ENCODE measurements at places on chromosomes 16 and 17.

- DNase-seq, result no peak
Observed at GRCh38 chr16:11386791-11387546, 41.7 kb downstream of the RMI2 start.

GRCh38 chr17:66767154-66767933, 67.6 kb upstream of the CACNG5 start:
- no peak for DNase-seq

GRCh38 chr16:15856901-15857698, at the start of gene MYH11:
TSS of gene MYH11 (minus strand) at chr16:15857028. CDS start at chr16:15838252, 18,776 bp downstream.
- no peak for DNase-seq

DNA sequence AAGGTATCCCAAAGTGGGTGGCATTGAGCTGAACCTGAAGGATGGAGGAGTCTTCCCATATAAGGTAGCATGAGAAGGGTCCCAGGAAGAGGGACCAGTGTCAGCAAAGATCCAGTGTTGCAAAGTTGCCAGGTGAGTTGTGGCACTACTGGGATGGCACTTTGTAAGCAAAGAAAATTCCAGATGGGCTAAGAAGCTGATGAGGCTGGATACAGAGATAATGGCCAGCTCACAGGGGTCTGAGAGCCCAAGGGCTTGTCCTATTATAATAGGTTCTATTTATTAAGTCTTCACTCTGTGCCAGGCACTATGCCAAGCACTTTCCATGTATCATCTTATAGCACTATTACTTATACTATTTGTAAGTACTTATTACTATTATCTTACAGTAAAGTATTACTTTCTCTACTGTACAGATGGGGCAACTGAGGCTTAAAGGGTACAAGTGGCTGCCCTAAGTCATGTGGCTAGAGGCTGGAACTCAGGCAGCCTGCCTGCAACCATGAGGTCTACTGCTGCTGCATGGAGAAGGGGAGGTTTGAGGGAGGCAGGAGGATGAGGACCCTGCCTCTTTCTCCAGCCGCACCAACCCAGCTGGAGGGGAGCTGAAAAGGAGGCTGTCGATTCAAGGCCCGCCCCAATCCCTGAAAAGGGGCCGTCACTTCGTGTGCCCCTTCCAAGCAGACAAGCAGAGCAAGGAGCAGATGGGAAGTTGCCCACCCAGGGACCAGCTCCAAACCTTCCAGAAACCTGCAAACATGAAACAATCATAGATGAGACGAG, 86.5 kb downstream of the C16orf78 start:
- no peak for DNase-seq

- no peak for DNase-seq
Observed at GRCh38 chr16:6947291-6947690, 385.4 kb upstream of the RBFOX1 start.

GRCh38 chr16:81774348-81774747, 4.7 kb upstream of the PLCG2 start:
- DNase-seq, result no peak

GRCh38 chr16:68480084-68480995, 32.0 kb upstream of the SMPD3 start:
- no peak for DNase-seq

DNA sequence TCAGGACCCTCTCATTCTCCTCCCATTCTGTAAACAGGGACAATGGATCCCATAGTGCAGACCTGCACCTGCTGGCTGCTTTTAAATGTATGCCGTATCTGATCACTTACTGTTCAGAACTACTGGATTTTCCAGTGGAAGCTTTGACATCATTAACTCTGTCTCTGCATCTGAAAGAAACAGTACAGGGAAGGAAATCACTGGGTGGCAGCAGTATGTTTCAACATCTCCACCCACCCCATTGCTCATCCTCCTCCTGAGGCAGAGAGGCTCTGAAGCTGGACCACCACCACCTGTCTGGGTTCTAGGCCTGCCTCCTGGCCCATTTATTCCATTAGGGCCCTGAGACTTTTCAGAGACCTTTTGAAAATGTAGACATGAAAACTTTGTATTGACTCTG, 2.6 kb downstream of the CCL15 start:
- DNase-seq, result no peak

- DNase-seq, result no peak
Observed at GRCh38 chr16:78813661-78814311, 714.3 kb downstream of the WWOX start.

GRCh38 chr16:85592700-85593493, 20.2 kb upstream of the GSE1 start:
- DNase-seq, result no peak

GRCh38 chr17:22265807-22266206, 573.5 kb downstream of the KCNJ18 start:
- DNase-seq, result no peak

DNA sequence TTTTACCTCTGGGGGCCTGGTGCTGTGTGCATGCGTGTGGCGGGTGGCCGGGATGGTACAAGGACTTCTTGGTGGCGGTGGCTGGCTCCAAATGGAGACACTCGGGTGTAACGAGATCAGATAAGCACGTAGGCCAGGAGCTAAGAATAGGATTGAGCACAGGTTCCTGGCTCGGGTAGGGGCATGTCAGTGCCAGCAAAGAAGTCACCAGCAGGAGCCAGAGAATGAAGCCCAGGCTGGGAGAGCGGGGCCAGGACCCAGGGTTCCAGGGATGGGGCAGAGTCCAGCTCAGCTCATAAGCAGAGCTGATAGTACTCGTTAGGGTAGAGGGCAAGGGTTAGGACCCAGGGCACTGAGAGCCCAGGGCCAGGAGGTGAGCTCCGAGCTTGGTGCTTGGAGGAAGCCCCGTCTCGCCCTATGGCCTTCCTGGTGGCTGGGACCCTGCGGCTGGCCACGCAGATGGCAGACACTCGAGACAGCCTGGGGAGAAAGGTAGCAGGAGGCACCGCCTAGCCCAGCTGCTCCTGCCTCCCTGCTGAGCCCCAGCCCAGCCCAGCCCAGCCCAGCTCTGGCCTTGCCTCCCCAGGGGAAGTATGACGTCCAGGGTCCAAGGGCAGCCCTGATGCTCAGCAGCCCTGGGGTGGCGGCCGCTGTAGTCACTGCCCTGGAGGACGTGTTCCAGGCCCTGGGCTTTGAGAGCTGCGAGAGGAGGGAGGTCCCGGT, 8.9 kb downstream of the ZNF213 start:
- no peak for DNase-seq

GRCh38 chr16:84759906-84760305, 59.9 kb upstream of the CRISPLD2 start:
- no peak for DNase-seq

DNA sequence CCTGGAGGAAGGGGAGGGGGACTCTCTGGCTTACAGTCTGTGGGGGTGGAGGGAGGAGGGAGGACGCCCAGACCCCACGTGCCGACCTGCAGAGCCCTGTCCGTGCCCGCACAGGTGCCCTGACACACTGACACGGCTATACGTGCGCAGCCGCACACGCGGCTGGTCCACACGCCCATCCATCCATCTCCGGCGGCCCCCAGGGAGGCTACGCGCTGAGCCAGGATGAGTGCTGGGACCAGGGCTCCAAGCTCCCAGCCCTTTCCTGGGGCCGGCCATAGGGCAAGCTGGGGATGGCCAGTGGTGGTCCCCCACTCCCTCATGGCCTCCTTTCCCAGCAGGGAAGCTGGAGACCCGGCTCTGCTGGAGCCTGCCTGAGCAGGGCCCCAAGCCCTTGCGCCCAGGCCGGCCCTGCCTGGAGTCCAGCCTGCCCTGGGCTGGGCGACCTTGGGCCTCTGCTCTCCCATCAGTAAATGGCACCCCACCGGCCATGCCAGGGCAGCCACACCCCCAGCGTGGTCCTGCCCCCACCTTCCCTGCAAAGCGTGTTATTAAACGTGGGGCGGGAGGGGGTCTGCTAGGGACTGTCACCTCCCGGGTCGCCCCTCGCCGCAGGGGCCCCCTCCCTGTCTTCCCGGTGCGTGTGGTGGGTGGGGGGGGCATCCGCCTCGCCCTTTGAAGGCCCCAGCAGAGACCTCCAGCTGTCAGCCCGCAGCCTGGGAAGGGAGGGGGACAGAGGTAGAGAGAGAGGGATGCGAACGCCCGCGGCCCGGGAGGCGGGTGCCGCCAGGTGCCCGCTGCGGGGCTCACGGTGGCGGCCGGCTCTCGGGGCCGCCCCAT, 863 bp downstream of the CASKIN1 start:
- no peak for DNase-seq

- DNase-seq, result no peak
Observed at GRCh38 chr16:74605746-74606520, 981 bp downstream of the GLG1 start.

GRCh38 chr16:11417487-11417886, 72.2 kb downstream of the RMI2 start:
- no peak for DNase-seq

GRCh38 chr17:76145231-76146052, 4.4 kb upstream of the FOXJ1 start:
- DNase-seq, result no peak

- DNase-seq, result no peak
Observed at GRCh38 chr16:14420721-14421488, 209.2 kb downstream of the PARN start.

DNA sequence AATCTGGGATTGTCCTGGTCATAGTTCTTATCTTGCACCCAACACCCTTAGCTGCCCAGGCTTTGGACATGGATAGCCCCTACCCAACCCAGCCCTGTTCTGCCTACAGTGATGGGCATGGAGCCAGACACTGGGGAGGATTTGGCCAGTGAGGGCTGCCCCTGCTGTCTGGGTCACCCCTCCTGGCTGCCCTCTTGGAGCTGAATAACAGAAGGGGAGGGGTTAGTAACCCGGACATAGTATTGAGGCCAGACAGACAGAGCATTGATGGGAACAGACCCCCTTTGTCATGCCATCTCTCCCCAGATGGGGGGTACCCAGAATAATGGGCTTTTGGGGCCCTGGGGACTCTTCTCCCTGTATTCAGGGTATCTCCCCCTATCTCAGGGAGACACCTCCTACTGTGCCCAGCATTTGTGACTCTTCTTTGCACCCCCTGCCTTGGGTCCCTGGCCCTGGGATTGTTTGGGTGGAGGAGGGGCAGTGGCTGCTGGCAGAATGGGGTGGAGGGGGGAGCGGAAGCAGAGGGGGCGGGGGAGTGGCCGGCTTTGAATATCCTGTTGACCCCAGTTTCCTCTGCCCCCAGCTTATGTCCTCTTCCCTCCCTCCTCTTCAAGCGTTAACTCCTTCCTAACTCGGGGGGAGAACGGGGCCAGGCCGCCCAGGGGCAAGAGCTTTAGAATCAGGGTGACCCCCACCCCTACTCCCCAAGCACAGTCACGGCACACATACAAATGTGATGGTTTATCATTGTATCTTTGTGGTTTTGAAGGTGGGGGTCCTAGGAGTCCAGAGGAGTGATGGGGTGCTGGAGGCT, 17.0 kb downstream of the GJD3 start:
- no peak for DNase-seq

DNA sequence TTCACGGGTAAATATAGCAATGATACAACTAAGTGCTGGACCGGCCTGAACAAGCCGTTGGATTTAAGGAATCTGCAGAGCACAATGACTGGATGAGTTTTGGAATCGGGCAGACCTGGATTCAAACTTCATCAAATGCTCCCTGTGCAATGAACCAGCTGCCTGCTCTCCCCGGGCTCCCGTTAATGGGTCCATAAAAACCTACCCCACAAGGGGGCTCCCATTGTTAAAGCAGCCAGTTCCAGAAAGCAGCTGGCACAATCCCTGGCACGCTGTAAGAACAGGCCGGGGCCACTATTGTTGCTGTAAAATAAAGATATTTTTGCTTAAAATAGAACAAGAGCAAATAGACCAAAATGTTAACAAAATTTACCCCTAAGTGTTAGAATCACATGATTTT, 131.9 kb downstream of the C16orf95 start:
- no peak for DNase-seq

DNA sequence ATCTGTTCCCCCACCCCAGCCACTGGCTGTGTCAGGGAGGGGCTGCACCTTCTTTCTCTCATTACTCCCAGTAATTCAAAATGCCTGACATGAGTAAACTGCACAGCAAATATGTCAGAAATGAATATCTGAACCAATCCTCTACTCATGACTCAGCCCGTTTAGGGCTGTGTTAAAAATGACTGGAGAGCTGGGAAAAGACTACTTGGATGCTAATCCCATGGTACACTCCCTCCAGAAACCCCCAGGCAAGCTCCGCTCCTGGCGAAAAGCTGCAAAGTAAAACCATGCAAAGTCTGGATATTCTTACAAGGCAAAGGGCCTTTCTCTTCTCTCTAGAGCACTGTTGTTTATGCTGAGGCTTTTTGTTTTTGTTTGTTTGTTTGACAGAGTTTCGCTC, 448.1 kb upstream of the DYNLRB2 start:
- no peak for DNase-seq

- DNase-seq, result no peak
Observed at GRCh38 chr16:19148189-19148588, 19.9 kb upstream of the SYT17 start.

GRCh38 chr17:59160157-59161025, 4.8 kb downstream of the PRR11 start:
- DNase-seq, result no peak

DNA sequence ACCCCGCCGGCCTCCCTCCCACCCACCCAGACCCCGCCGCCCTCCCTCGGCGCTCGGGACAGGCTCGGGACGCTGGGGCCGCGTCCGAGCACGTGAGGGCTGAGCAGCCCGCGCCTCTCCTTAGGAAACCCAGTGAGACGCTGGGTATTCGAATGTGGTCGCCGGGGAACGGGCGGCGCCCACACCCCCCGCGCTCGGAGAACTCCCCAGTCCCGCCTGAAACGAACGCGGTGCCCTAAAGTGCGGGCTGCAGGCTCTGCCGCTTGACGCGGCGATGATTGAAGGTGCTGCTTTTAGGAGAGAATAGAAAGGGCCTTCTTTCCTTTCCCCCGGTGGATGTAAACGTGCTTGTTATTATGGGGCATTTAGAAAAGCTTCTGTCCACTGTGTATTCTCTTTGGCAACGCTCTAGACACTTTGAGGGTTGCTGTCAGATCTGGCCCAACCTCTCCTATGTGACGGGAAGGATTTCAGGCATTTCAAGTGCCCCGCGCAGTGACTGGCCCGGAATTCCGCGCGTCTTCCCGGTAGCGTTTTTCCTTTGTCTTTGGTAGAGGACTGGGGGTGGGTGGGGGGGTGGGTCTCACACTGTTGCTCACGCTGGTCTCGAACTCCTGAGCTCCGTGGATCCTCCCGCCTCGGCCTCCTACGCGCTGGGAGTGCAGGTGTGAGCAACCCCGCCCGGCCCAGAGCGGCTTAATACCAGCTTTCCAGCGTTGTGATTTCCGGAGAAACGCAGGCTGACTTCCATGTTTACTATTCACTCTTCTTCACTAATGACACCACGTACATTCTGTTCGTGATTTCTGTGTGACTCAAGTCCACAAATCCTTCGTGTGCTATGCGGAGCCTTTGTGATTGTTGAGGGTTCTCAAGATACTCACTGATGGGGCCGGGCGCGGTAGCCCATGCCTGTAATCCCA, 21.8 kb upstream of the FOXK2 start:
- DNase-seq, result no peak

Data from stimulated activated CD4-positive, alpha-beta T cell treated with anti-CD3 and anti-CD28 coated beads, Interleukin-4, amount 100 ng/mL, for 48 hours (primary cell).